NCI-H1694 treated with DMSO at 0.1 percent for 48 hours (cell line): ENCODE measurements at places on chromosomes 5 and 9.

GRCh38 chr5:67383451-67383850, 186.9 kb upstream of the CD180 start:
- no peak for DNase-seq

DNA sequence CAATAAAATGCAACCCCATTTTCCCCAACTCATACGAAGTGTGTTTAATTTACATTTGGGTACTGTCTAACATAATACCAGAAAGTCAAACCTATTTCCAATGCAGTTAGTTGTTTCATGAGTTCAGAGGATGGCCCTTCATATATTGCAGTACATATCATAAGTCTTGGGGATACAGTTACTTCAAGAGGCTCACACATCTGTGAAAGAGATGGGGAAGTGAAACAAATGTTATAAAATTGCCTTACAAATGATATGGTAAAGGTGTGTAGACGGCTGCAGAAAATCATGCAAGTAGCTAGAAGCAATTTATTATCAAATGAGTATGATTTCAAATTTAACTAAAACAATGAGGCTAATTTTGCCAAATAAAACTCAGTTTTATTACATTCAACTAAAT, 219.0 kb upstream of the CDH12 start:
- DNase-seq = no peak

- DNase-seq = no peak
These were observed 34.7 kb upstream of the TGFBI start for GRCh38 chr5:135993880-135994636.

GRCh38 chr9:89639961-89640360, 35.1 kb downstream of the GADD45G start:
- DNase-seq = no peak

DNA sequence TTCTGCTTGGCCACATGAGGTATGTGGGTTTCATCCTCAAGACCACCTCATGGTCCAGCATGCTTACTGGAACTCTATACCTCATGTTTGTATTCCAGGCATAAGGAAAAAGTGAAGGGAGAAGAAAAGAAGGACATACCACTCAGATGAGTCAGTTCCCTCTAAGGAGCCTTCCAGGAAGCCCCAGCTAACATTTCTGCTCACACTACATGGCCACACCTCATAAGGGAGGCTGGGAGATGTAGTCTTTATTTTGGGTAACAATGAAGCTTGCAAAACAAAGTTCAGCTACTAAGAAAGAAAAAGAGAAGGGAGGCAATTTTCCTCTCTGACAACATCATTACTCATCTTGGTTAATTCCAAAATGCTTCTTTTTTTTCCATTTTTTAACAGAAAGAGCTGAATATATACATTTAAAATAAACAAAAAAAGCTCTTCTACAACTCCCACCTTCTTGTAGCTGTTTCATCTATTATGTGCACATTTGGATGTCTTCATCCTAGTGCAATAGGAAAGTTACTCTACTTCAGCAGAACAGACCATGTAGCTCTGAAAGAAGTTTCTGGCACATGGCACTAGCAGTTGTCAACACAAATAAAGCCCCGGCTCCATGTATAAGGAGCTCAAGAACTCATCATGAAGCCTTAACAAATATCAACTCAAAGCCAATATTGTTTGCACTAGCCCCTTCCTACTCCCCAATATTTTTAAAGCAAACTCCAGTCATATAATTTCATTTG, 123.6 kb upstream of the CCDC112 start:
- no peak for DNase-seq

DNA sequence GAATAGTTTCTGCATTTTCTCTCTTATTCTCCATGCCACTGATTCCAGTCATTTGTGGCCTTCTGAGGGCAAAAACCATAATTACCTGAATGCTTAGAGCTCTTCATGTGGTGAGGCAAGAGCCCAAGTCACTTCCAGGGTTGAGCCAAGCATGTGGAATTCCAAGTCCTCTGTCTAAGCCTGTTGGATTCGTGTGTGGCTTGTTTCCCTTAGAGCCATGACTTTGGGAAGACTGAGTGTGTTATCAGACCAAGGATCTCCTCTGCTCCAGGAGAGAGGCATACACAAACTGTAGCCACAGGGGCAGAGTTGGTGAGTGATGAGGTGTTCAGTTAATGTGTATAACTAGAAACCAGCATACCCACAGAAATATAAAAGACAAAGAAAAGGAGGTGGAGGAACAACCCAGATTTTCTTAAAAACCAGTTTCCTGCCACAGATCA, 27.1 kb downstream of the SLC22A5 start:
- no peak for DNase-seq

DNA sequence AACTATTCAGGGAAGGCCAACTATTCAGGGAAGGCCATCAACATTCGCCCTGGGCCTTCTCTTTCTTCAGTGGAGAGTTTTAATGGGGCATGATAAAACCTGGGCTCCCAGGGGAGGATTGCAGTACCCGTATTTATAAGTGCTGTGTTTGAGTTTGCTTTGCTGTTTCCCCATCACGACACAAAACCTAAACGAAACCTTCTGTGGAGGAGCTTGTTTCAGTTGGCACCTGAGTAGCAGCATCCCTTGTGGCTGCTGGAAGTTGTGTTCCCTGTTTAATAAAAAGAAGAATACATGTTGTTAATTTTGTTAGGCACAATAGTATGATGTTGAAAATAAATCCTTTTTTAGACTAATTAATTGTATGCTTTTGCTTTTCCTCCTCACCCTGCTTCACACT, 8.3 kb downstream of the WDR31 start:
- DNase-seq = no peak

- DNase-seq = no peak
These were observed 298.4 kb upstream of the GRAMD2B start for GRCh38 chr5:126124706-126125345.

- no peak for DNase-seq
These were observed 100.1 kb downstream of the PSAT1 start for GRCh38 chr9:78397045-78397444.

GRCh38 chr5:6404129-6404528, 25.8 kb upstream of the MED10 start:
- DNase-seq = no peak

DNA sequence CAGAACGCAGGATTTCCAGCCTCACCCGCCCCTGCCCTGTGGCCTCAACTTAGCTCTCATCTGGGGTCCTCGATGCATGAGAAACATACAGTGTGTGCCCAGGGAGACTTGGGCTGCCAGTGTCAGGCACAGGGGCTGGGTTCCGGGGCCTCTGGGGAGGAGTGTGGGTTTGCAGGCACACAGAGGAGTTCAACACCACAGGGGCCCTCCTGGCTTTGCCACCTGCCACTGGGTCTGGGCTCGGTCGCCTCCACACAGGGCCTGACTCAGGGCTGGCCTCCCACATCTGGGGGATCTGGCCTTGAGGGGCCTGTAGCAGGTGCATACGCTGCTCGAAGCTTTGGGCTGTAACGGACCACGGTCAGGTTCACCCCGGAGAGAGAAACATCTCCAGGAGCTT, 111.6 kb downstream of the COL5A1 start:
- no peak for DNase-seq

DNA sequence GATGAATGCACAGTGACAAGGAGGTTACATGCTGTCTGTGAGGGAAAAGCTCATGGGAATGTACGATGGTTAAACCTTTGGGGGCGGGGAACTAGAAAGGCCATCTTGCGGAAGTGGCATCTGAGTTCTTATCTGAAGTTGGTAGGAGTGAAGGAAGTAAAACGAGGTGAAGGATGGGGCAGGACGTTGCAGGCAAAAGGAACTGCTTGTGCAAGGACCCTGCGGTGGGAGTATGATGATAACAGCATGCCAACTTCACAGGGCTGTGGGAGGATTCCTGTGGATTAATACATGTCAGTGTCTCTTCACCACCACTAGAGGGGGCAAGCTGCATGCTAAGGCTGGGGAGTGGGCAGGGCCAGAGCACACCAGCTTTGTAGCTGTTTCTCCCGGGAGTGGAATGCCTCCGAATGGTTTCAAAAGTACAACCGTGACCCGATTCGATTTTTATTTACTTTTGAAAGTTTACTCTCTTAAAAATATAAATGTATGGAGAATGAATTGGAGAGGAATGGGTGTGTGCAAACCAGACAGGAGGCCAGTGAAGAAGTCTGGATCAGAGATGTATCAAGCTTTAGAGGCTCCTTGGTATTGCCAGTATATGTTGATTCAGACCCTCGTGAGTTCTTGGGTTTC, 62.5 kb downstream of the CYFIP2 start:
- peak; percentile 65 for DNase-seq

GRCh38 chr5:20305463-20305862, 317.5 kb upstream of the CDH18 start:
- DNase-seq = no peak

- no peak for DNase-seq
These were observed 22.3 kb upstream of the TMEM250 start for GRCh38 chr9:136140966-136141365.

DNA sequence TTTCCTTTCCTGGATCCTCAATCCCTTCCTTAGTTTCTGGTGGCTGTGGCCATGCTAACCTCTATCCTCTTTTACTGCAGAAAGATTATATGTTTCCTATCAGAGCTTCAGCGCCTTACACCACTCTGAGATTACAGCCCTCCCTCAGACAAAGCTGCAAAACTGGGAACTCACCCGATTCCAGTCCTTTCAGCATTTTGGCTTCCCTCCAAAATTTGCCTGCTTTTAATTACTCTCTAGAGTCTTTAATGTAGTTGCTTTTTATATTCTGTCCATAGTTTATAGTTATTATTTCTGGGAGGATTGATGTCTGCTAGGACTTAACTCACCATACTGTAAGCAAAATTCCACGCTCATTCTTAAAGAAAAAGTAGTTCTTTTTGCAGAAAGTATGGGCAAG, 110.2 kb downstream of the NSG2 start:
- DNase-seq = no peak

DNA sequence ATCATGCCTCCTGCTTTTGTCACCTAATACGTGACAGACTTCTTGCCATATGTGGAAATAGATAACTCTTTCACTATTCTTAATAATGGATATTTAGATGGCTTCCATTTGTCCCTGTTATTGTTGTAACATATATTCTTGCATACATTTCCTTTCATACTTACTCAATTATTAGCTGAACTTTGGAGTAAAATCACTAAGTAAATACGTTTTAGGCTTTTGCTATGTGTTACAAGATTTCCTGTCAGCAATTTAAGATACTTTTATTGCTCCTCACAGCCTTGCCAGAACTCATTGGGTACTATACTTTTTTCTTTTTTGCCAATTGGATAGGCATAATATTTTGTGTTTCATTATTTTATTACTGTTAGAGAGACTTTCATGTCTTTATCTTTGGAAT, 26.9 kb downstream of the CCNH start:
- no peak for DNase-seq

- no peak for DNase-seq
These were observed 27.9 kb upstream of the SLC6A3 start for GRCh38 chr5:1472964-1473628.

DNA sequence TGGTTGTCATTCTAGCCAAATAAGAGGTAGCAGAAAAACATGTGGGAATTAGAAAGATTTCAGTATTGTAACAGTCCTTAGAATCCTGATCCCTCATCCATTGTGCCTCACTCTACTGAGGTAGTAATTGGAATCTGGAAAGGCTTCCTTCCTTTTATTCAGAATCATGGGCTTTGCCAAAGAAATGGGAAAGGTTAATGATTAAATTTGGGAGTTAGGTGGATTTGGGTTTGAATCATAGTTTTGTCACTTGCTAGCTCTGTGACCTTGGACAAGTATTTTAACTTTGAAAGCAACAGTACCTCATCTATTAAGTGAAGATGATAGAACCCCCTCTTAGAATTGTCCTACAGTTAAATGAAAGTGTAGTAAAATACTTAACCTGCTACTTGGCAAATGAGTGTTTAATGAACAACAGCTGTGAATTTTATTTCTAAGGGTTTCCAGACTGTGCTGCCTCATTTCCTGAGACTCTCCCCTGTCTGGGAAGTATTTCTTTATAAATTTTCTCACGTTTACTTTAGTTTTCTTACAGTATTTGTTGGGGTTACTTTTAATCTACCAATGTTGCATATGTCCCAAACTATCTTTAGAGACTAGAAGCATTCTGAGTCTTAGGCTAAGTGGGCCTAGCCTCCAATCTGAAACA, 11.7 kb downstream of the SPDL1 start:
- DNase-seq = no peak

DNA sequence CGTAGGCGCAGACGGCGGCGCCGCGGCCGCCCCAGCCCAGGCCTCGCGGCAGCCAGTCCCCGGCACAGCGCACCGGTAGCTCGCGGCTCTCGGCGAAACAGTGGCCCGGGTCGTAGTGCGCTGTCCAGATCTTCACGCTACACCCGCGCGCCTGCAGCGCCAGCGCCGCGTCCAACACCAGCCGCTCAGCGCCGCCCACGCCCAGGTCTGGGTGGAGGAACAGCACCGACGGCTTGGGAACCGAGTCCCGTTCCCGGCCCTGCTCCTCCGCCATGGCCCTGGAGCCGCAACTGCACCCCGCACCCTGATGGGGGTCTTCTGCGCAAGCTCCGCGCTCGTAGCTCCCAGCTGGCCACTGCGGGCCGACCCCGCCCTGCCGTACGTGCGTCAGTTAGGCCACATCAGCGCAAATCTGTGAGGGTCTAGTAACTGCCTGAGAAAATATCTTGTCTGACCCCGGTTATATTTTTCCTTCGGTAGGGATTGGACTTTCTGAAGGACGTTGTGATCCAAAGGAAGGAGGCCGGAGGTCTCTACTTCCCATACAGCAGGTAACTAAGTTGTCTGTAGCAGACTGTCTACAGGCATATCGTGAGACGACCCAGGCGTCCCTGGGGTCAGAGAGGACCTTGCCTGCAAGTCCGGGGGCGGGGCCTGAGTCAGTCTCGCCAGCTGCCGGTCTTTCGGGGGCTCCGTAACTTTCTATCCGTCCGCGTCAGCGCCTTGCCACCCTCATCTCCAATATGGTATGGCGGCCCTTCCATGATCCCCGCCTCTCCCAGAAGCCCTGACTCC, at the start of the genes ALG2 and SEC61B:
TSS of gene ALG2 (minus strand) at position 322 of the 795 bp plus-strand sequence. CDS start at position 274, 48 bp downstream.
TSS of gene SEC61B (plus strand) at position 662 of the 795 bp plus-strand sequence. CDS start at position 744, 82 bp downstream.
- peak; percentile 85 for DNase-seq

- no peak for DNase-seq
These were observed 160.9 kb downstream of the GIN1 start for GRCh38 chr5:102959055-102959454.

DNA sequence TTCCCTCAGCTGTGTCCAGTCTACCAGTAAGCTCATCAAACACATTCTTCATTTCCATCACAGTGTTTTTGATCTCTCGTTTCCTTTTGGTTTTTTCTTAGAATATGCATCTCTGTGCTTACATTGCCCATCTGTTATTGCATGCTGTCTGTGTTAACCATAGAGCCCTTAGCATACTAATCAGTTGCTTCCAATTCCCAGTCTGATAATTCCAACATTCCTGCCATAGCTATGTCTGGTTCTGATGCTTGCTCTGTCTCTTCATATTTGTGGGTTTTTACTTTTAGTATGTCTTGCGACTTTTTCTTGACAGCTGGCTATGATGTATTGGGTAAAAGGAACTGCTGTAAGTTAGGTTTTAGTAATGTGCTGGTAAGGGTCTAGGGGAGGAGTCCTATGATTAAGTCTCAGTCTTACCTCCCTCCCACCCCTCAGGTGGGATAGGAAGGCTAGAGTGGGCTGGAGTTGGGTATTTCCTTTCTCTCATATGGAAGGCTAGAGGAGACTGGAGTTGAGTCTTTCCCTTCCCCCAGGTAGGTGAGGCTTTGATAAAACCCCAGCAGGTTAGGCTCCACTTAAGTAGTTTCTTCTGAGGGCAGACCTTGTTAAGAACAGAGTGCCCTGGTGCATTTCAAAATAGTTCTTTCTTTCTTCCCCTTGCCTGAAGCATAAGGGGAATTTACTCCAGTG, 99.1 kb upstream of the RASGRF2 start:
- DNase-seq = no peak

- no peak for DNase-seq
These were observed 180.9 kb downstream of the IRX2 start for GRCh38 chr5:2570586-2570985.

- DNase-seq = no peak
These were observed 160.2 kb upstream of the DAPK1 start for GRCh38 chr9:87337335-87338087.

- no peak for DNase-seq
These were observed 300.5 kb downstream of the NR2F1-AS1 start for GRCh38 chr5:93280518-93280917.
